ENCODE measurements at places on chromosomes 1 and 21.
A peak's percentile ranks its signal among the peaks of the same experiment; 100 is the strongest.

GRCh38 chr1:21625390-21626190, 43.6 kb downstream of the RAP1GAP start:
- no peak for DNase-seq

DNA sequence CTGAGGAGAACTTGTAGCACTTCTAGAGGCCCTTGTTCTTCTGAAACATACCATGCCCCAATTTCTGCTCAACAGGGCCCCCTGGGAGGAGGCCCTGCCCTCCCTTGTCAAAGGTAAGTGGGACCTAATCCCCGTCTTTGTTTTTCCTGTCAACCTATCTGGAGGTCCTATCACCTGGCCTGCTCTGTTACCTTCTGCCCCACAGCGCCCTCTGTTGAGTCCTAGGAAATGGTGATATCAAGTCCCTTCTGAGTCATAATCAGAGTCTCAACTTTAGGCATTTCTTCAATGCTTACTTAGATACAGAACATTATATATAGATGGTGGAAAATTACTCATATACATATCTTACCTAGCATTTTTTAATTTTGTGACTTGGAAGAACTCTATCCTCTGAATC, 28.2 kb upstream of the FCRL4 start:
- no peak for DNase-seq

- DNase-seq, result no peak
These were observed 9.1 kb upstream of the RAB7B start for GRCh38 chr1:206012086-206012859.

DNA sequence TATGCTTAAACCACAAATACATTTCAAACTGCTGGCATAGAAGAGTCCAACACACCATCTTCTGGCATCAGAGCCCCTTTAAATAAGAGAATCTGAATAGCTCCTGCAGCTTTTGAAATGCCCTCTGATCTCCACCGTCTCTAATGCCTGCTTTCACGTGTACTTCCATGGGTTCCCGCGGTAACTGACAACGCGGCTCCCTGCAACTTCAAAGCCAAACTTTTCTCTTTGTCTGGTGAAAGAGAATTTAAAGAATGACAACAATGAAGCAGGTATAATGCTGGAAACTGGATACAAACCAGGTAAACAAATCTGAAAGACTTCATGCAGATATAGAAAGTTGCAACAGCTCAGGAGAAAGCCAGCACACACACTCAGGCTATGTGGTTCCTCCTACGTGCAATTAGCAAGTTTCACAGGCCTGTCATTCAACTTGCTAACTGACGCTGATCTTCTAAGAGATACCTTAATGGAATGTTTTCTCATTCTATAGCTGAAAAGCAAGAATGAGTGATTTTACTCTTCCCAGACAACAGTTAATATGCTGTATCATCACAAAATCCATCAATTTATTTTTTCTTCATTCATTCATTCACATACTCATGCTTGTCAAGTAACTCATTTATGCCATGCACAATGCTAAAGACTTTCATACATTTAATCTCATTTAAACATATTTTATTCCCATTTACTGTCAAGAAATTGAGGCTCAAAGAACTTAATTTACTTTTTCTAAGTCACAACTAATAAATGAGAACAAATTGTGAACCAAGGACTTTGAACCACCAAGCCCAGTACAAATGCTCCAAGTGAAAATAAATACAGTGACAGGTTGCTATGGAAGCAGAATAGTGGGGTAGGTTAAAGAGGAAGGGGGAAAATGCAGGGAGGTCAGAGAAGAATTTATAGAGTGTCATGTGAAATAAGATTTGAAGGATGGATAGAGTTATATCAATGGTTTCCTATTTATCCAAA, 202.7 kb upstream of the SNX7 start:
- DNase-seq, result no peak

GRCh38 chr1:240831922-240832321, 220.0 kb upstream of the GREM2 start:
- DNase-seq, result no peak

- no peak for DNase-seq
These were observed 2110.6 kb downstream of the MRPL39 start for GRCh38 chr21:23496729-23497128.

GRCh38 chr21:25556091-25556490, 51.2 kb downstream of the MRPL39 start:
- DNase-seq, result no peak

DNA sequence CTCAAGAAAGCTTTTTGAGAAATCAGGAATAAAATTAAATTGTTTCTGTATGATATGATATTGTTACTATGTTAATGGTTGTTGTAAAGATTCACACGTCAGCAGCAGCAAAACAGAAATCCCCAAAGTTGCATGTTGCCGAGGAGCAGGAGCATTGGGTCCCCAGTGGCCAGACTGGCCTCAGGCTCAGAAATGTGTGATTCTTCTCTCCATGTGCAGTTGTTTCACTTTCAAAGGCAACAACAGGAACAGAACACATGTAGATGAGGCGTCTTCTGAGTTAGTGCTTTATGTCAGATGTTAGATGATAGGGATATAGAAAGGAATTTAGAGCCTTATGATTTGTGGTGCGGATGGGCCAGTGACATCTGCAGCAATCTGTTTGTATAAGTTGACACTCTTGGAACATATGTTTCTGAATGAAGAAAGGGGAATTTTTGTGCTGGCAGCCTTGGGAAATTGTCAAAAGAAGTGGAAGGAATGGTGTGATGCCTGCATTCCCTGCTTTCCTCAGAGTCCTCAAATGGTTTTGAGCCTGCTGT, 2.1 kb upstream of the TTLL7 start:
- DNase-seq, result no peak

GRCh38 chr1:109892561-109893368, 17.9 kb upstream of the CSF1 start:
- no peak for DNase-seq

DNA sequence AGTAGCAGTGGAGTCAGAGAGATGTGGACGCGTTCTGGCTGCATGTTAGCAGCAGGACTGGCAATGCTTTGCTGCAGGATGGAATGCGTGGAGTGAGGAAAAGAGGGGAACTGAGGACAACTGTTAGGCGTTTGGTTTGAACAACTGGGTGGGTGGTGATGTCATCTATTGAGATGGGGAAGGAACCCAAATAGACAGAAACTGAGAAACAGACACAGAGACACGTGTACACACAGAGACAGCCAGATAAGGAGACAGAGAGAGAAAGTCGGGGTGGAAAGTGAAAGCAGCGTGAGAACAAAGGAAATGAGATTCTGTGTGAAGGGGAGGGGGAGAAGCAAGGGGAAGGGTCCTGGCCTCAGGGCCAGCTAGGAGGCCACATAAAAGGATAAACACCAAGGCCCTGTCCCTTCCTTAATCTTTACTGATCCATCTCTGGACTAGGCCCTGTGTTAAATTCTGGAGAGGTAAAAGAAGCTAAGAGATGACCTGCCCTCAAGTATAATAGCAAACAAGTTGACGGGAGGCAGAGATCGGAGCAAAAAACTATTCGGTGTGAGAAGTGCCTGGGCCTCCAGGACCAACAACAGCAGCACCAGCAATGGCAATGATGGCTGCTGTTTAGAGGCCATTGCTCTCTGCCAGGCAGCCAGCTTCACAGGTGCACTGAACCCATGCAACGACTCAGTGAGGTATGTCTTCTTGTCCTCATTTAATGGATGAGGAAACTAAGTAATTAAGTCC, 31.6 kb downstream of the VWA5B1 start:
- DNase-seq, result no peak

- peak; percentile 7 for DNase-seq
These were observed 90.2 kb downstream of the DMRTA2 start for GRCh38 chr1:50332941-50333594.

GRCh38 chr21:18153063-18153462, 91.6 kb upstream of the CHODL start:
- DNase-seq, result no peak

GRCh38 chr1:113459279-113459678, 69.0 kb downstream of the MAGI3 start:
- DNase-seq, result no peak

- DNase-seq, result no peak
These were observed 6.4 kb downstream of the LAMC1 start for GRCh38 chr1:183029591-183030000.

DNA sequence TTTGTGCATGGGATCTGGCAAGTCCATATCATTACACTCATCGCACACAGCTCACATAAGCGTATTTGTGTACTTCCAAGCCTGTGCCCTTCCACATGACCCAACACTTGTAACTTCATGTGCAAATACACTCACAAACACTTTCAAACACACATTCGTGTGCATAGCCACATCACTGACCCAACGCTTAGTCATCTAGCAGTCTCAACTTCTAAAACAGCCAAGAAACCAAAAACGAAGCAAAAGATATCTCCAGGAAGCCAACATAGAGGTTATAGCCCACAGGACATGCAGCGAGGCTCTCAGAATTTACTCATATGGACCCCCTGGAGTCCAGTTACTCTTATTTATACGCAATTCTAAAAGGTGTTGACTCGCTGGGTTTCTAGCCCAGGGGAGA, 10.9 kb upstream of the GOLT1A start:
- no peak for DNase-seq

GRCh38 chr1:28256197-28256827, 3.0 kb upstream of the SESN2 start:
- DNase-seq, result no peak

DNA sequence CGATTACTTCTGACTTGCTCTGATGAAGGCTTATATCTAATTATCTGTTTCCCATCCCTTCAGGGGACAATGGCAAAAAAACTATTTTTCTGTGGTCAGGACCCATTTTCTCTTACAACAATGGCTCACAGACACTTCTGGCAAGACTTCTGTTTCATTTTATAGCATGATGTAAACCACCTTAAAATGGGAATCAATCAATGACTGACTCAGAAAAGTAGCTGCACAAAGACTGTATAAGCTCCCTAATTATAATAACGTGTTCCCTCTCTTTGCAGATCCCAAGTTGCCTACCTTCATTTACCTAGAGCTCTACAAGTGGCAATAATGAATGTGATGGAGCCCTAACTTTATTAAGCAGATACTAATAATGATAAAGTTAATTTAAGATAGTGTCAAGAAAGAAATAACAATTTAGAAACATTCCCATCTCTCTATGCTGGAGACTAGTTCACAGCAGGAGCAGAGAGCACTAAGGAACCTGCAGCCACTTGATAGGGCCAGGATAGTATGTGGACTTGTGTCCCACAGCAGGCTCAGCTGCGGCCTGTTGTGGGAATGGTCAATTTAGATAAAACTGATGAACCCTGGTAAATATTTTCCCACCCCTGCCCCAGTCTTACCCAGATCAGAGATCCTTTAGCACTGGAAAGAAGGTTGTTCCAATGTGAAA, 538 bp downstream of the GBP2 start:
- DNase-seq, result no peak

GRCh38 chr1:245997471-245998258, 509.4 kb downstream of the SMYD3 start:
- no peak for DNase-seq

GRCh38 chr21:45018131-45019075, 56.0 kb upstream of the ADARB1 start:
- no peak for DNase-seq

DNA sequence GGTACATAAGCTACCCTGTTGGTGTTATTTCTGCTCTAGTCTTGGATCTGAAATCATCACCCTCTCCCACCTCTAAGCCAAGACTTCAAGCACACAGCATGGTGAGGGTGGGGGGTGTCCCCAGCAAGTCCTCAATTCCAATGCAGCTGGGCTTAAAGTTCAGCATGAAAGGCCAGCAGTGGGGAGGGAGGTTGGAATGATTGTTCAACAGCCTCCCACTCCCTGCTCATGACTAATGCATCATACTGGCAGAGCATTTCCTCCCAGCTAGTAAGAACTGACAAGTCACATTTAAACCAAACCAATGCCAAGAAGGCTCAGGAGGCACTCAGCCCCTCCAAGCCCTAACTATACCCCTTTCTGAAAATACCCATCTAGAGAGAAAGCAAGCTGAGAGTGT, 50.1 kb downstream of the TIAM1 start:
- DNase-seq, result no peak

DNA sequence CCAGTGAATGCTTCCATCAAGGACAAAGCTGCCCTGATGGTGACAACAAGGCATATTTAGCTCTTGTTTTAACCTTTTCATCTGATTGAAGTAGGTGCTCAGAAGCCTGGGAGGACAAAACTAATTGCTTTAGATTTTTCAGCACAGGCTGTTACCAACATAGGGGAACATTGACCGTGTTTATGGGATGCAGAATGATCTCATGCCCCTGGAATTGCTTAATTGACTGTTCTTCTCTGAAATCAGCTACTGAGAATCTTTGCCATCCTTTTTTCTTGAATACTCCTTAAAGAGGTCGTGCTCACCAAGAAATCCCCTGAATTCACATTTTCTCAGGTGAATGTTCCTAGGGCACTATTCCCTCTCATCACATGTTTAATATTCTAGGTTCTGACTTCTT, 95.9 kb upstream of the CCDC190 start:
- DNase-seq, result no peak

- no peak for DNase-seq
These were observed 7.6 kb downstream of the TCEA3 start for GRCh38 chr1:23416964-23417363.

GRCh38 chr1:79749607-79750006, 743.1 kb upstream of the ADGRL4 start:
- no peak for DNase-seq

GRCh38 chr1:223727541-223727940, 15.2 kb downstream of the CAPN2 start:
- DNase-seq, result no peak

DNA sequence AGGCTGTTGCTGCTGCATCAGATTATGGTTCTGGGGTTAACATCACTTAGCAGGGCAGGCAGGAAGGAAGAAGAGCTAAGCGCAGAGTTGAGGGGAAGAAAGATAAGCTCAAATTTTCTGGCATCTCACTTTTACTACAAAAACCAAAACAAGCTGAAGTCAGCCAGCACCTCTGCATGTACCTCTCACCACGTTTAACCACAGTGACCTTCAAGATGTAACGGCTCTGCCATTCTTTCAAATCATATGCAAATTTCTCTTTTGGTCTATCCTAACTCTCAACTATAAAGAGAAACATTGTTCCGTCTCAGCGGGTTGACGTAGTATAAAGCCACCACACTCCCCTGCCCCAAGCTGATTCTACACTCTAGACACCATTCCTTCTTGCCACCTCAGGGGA, 154.4 kb downstream of the OMA1 start:
- DNase-seq, result no peak

DNA sequence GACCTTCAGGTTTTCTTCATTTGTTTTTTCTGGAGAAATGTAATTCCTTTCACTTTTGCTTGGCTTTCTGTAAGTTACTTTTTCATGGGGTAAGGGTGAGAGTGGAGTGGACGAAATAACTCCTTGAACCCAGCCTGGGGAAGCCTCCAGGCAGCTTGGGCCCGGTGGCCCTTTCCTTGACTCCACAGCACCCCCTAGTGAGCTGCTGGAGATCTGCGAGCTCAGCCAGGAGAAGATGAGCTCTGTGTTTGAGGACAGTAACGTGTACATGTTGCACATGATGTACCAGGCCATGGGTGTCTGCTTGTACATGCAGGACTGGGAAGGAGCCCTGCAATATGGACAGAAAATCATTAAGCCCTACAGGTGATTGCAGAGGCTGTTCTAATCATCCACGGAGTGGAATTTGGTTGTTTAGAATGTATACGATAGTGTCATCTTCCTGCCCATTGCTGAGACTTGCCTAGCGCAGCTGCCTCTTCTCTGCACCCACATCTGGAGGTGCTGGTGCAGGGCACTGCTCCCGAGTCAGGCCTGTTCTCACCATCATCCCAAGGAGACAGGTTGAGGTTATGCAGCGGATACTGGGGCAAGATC, 51.0 kb downstream of the SMYD2 start:
- DNase-seq, result no peak

Data from NCI-H1930 (cell line).